ENCODE measurements at places on chromosomes 4 and X. TPM values are rescaled to one million over a fixed set of nuclear protein-coding genes. Genes with fewer than 3 reads are reported as not detected.

UGT2B7 gene
- total RNA-seq, result 0.78 TPM

TKTL2 gene
- not detected for total RNA-seq

CXCL6 gene
- 3.6 TPM for total RNA-seq

PDGFRA gene
- total RNA-seq, result 1.1 TPM

SSX4B gene
- not detected for total RNA-seq

PNMA5 gene
- not detected for total RNA-seq

HELT gene
- total RNA-seq, result not detected

PSAPL1 gene
- total RNA-seq, result 0.14 TPM

TLR3 gene
- 2.4 TPM for total RNA-seq

USP46 gene
- 12.2 TPM for total RNA-seq

HSFX1 gene
- 0.05 TPM for total RNA-seq

IGSF1 gene
- not detected for total RNA-seq

GYG2 gene
- total RNA-seq, result 0.05 TPM

DSPP gene
- total RNA-seq, result not detected

SORCS2 gene
- total RNA-seq, result 0.93 TPM

KLF8 gene
- total RNA-seq, result 6.8 TPM
